HT1080 (cell line): ENCODE measurements at places on chromosomes 5 and 9. TPM values are rescaled to one million over a fixed set of nuclear protein-coding genes. Genes with fewer than 3 reads are reported as not detected.

Gene GLRA1
- total RNA-seq, result not detected in 2 replicates

Gene CARTPT
- total RNA-seq, result not detected in 2 replicates

Gene C5orf46
- total RNA-seq, result 0.84 and 3.3 TPM in 2 replicates

Gene TIMD4
- total RNA-seq, result not detected in 2 replicates

Gene FOXI1
- total RNA-seq, result not detected in 2 replicates

Gene FGF1
- total RNA-seq, result 4.0 and 7.2 TPM in 2 replicates

Gene ADAMTS19
- total RNA-seq, result 0.06 and 0.17 TPM in 2 replicates
